ENCODE measurements at places on chromosomes 1 and 21. TPM values are rescaled to one million over a fixed set of nuclear protein-coding genes. Genes with fewer than 3 reads are reported as not detected.

GRCh38 chr1:232012773-232013386 is 386.3 kb downstream of the DISC1 start:
- DNase-seq, result no peak

DNA sequence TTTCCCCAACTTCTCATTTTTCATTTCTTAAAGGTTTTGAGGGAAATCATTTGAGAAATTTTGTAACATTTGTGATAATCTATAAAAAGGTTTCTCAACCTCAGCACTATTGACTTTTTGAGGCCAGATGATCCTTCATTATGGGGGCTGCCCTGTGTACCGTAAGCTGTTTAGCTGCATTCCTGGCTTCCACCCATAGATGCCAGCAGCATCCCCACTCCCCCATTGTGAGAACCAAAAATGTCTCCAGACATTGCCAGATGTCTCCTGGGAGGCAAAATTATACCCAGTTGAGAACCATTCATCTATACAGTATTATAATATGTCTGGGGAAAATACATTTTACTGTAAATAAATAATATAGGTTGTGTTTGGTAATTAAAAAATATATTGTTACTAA is 146.0 kb downstream of the PBX1 start:
- no peak for DNase-seq

- DNase-seq, result no peak
Measured at GRCh38 chr1:234571702-234572101, 38.3 kb downstream of the IRF2BP2 start.

- DNase-seq, result no peak
Measured at GRCh38 chr1:74681001-74681400, 7.4 kb upstream of the ERICH3 start.

DNA sequence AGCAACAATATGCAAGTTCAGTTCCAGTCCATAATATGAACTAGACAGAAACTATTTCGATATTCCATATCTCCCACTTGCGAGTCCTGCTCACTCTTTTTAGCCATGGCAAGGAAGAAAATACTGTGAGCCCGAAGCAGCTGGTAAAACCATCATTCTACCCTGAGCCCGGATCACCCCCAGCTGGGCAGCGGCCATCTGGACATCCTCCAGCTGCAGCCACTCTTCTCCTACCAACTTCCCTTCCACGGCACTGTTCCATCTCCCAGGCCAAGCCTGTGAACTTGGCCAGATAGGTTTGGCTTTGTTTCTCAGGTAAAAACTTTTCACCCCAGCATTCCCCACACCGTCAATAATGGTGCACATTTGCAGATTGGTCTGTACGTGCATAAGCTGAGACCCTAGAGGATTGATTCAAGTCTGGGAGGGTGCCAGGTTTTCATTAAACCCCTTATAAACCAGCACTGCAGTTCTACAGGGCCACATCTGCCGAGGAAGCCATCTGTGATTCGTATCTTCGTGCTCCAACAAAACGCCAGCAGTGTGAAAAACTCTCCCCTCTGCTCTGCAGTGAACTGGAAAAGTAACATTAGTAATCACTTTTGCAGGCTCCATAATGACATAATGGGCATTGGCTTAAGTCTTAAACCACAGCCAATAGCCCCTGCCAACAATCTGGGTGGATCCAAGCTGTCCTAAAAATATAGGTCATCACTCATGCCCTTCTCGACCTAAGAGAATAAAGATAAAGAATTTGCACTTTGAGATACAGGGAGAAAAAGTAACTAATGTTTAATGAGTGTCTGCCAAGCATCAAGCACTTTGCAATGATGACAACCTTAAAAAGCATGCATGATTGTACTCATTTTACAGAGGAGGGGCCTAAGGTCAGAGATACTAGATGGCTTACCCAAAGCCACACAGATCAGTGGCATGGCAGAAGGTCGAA is 205.1 kb downstream of the PLPP3 start:
- no peak for DNase-seq

- DNase-seq, result no peak
Measured at GRCh38 chr1:17516303-17517214, 22.9 kb upstream of the ARHGEF10L start.

DNA sequence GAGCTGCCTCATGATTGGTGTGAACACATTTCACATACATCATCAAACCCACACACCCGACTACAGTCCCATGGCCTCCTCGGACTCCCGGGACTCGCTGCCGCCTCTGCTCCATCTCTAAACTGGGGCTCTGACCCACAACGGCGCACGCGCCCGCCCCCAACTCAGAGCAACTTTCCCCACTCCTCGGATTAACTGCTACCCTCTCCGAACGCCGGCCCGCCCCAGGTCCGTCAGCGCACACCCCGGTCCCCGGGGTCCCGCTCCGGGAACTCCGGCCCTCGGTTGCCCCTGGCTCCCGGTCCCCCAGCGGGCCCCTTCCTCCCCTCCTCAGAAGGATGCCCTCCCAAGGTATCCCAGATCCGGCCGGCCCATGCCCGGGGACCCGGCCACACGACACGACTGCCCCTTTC is 740 bp downstream of the DSTYK start:
- DNase-seq, result no peak

GRCh38 chr1:168918860-168919741 is 187.4 kb upstream of the ATP1B1 start:
- DNase-seq, result no peak

RGSL1 gene
- 0.09 TPM for polyA plus RNA-seq

FNDC7 gene
- not detected for polyA plus RNA-seq
